ENCODE measurements at places on chromosomes 5 and 9.
A peak's percentile ranks its signal among the peaks of the same experiment; 100 is the strongest.

- DNase-seq, result peak; percentile 72
These were observed 5.2 kb downstream of the GABRP start for GRCh38 chr5:170788626-170789304.

GRCh38 chr5:11248966-11249365 is 487.9 kb upstream of the DAP start:
- no peak for DNase-seq

GRCh38 chr5:73307645-73308355 is 134.8 kb downstream of the TMEM174 start:
- no peak for DNase-seq

GRCh38 chr5:143398451-143399237 is 4.8 kb downstream of the NR3C1 start:
- no peak for DNase-seq

- DNase-seq, result peak; percentile 84
These were observed 69.6 kb downstream of the MAN2A1 start for GRCh38 chr5:109759306-109759705.

GRCh38 chr9:96502539-96503373 is 52.8 kb downstream of the HABP4 start:
- no peak for DNase-seq

DNA sequence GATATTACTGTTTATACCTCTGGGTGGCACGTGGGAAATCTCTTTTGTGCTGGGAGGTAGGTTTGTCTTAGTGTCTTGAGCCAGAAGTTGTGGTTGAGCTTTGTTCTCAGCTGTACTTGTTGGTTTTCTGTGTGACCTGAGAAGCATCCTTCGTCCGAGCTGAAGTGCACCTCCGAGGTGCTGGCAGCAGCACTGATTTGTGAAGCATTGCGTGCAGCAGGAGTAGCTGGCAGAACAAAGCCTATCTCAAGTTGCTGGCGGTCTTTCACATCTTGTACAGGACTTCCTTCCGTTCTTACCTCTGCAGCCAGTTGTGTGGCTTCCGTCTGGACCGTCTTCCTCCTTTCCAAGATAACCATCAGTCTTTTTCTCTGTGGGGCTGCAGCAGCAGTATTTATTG is 4.3 kb downstream of the PRRC2B start:
- DNase-seq, result peak; percentile 62

DNA sequence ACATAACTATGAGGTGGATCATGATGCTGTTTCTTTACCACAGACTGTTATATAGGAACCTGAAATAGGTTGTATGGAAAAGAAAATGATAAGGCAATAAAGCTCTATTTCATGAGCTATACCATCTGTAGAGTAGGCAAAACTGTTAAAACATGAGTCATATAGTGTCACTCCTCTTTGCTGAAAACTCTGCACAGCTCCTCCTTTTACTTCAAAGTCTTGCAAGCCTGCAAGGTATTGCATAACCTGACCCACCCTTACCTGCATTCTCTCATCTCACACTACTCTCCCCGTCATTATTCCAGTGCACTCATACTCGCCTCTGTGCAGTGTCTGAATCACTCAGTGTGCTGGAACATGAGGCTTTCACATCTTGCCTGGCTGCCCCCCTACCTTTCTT is 790.1 kb downstream of the EFNA5 start:
- DNase-seq, result no peak
